AG09309 (cell line): ENCODE measurements at places on chromosomes 7 and 10.

GRCh38 chr7:885261-885892 lies 9.0 kb downstream of the GET4 start:
- no peak for DNase-seq

DNA sequence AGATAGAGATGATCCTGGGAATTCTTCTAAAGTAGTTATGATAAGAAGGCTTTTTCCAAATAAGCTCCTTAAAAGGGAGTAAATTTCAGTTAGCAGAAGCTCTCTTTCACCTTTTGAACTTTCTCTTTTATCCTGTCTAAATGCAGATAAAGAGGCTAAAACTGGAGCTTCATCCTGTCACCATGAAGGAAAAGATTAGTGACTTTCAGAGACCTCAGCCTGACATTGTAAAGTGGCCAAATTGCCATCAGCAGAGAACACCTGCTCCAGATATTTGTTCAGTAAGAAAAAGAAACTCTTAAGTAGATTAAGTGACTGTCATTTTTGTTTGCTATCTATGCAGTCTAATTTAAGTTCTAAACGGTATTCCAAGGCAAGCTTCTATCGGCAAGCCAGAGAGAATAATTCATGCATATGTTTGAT lies 18.3 kb downstream of the VWDE start:
- DNase-seq, result no peak

DNA sequence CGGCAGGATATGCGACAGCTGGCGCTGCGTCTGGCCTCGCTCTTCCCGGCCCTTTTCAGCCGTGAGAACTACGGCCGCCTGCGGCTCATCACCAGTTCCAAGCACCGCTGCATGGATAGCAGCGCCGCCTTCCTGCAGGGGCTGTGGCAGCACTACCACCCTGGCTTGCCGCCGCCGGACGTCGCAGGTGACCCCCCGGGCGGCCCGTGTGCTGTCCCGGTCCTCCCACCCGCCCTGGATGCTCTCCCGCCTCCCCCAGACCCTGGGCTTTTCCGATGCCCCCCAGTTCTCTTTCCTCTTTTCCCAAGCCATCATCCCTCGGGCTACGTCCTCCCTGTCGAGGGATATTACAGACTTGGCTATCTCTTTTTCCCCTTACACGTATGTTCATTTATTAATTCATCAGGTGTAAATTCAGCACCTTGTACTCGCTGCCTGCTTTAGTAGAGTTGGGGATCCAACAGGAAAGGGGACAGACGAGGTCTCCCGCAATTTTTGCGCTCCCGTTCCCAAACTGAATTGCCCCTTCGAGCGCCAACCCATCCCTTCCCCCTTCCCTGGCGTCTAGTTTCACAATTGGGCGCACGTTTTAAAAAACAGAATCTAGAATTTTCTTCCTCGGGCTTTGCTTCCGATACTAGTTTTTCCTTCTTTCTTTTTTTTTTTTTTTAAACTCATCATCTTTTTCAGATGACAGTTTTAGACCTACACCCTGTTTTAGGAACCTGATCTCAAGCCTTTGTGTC lies 846 bp downstream of the MINPP1 start:
- DNase-seq, result no peak

- DNase-seq, result no peak
Observed at GRCh38 chr10:73791871-73792400, 6.5 kb downstream of the ZSWIM8 start.

DNA sequence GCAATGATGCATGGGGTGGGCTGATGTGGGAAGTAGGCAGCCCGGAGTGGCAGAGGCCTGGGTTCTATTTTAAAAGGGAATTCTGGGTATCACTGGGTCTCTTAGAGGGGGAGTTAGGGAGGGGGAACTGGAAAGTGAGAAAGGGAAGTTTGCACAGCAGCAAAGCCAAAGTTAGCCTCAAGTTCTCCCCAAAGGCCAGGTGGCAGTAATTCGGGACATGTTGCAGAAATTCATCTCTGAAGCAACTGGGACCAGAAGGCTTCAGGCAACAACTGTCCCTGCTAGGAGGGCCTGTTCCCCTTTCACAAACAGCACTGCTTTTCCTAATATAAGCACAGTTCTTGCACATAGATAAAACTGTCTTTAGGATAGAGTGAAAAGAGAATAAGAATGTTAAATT lies 67.4 kb downstream of the NOD1 start:
- DNase-seq, result no peak

- DNase-seq, result no peak
Observed at GRCh38 chr10:49389361-49389933, 6.4 kb downstream of the DRGX start.

- peak; percentile 5 for DNase-seq
Observed at GRCh38 chr10:101588879-101589278, 758 bp downstream of the DPCD start.

DNA sequence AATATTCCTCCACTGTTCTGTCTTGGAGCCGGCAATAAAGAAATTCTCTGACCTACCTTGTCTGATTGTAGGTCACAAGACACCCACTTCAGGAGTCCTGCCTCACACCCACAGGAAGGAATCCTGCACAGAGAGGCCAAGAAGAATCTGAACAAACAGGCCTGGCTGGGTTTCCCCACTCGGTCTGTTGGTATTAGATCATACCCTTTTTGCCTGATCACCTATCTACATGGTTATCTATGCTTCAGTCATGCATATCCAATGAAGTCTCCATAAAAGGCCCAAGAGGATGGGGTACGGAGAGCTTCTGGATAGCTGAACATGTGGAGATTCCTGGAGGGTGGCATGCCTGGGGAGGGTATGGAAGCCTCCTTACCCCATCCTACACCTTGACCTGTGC lies 12.3 kb downstream of the OGDH start:
- DNase-seq, result no peak

GRCh38 chr7:120792091-120792860 lies 65.7 kb downstream of the TSPAN12 start:
- DNase-seq, result peak; percentile 31

- no peak for DNase-seq
Observed at GRCh38 chr7:42650171-42650570, 261.7 kb downstream of the C7orf25 start.

DNA sequence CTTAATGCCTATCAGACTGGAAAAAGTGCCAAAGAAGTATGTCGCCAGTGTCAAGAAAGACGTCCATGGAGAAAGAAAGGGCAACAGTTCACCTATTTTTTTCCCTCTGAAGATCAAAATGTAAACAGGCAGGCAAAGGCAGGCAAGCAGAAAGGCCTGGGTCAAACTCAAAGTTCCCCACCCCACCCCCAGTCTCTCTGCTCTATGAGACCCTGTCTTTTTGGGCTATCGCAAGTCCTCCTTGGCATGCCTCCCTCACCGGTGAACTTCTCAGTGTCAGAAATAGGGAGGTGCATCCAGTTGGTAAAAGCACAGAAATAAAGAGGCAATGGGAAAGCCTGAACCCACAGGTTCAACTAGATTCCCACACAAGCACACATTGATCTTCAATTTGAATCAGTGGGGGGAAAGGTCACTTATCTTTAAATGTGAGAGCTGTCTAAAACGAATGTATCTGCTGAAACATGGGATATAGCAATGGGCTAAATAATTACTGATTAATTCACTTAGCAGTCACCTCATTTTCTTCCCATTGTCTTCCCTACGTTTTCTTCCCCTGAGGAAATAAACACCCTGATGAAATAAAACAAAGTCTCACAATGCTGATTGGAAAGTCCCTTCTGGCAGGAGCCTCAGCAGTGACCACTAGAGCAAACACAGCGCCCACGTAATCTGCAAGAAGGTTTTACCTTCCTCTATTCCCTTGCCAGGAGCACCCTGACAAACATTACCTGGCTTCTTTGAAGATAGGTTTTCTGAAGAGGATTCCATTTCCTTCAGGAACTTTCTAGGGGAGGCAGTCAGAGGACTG lies 31.1 kb downstream of the JAZF1 start:
- DNase-seq, result no peak

DNA sequence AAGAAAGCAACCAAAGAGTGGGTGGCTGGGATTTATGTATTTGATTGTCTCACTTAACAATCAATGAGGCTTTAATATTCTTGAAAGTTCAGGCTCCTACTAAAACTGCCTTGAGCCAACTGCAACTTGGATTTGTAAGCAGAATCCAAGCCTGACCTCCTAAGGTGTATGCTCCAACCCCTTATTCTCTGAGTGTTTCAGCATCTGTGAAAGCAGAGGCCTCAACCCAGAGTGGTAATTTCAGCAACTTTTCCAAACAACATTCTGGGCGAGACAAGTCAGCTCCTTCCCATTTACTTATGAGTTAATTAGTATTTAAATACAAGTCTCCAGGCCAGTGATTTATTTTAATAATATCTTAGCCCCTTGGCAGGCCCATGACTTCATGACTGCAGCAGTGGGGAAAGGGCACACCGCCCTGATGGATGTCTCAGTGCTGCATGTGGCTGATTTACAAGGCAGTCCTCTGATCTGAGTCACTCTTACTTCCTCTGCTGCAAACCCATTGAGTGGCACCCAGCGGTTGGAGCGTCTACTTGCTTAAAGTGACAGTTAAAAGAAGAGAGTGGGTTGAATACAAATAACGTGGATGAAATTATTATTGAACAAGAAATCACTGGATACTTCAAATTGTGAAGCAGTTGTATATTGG lies 209.1 kb downstream of the TRIL start:
- DNase-seq, result no peak

- DNase-seq, result no peak
Observed at GRCh38 chr7:84900215-84900614, 286.6 kb downstream of the SEMA3D start.

DNA sequence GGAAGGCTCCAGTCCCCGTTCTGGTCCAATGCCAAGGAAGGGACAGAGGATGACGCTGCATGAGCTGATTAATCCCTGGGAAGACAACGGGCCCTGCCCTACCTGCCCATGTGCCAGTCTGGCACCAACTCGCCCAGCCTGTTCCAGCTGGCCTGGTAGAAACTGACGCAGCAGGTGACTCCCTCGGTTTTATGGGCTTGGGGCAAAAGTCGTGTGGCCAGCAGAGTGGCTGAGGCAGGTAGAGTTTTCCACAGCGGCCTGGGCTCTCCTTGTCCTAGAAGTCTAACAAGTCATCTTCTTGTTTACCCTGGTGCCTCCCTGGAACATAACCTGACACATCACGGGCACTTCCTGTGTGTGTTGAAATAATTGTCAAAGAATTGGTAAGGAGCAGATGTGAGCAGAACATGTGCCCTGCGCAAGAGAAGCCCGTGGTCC lies 20.4 kb upstream of the LMTK2 start:
- DNase-seq, result no peak
